ENCODE measurements at places on chromosomes 3 and 15.
A peak's percentile ranks its signal among the peaks of the same experiment; 100 is the strongest.

- no peaks in the 10 kb centered on the region for H3K27me3 ChIP-seq
- H3K4me3 ChIP-seq, result no peak overlapping the region
- no peaks in the 10 kb centered on the region for H3K36me3 ChIP-seq
- H3K4me1 ChIP-seq, result peaks cover 34% of the 10 kb centered on the region
- DNase-seq, result peak; percentile 40
Measured at GRCh38 chr15:68316061-68316804, 38.7 kb downstream of the FEM1B start.

GRCh38 chr3:6418485-6418884 is 442.4 kb upstream of the GRM7 start:
- no peaks in the 10 kb centered on the region for H3K36me3 ChIP-seq
- H3K4me3 ChIP-seq, result no peak overlapping the region
- H3K4me1 ChIP-seq, result no peaks in the 10 kb centered on the region
- no peak overlapping the region for H3K27ac ChIP-seq
- no peak for DNase-seq

GRCh38 chr15:46732060-46732459 is 985.2 kb upstream of the SEMA6D start:
- no peaks in the 10 kb centered on the region for H3K4me1 ChIP-seq
- DNase-seq, result no peak
- H3K27ac ChIP-seq, result no peak overlapping the region
- H3K27me3 ChIP-seq, result no peaks in the 10 kb centered on the region

DNA sequence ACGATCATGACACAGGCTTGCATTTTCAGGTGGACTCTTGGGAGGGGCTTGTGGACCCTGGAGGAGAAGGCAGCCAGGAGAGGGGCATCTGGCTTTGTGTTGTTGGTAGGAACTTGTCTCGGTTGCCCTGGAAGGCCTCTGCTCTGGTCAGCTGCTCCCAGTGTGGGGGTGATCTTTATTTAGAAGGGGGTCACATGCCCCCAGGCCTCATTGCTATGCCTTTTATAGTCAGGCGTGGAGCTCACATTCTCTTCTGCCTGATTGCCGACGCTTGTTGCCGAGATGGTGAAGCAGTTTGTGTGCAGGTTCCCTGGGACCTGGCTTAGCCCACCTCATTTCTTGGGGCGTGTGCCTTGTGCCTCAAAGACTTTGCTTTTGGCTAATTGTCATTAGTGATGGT is 66.6 kb downstream of the IGF1R start:
- H3K4me1 ChIP-seq, result peaks cover 48% of the 10 kb centered on the region
- H3K27me3 ChIP-seq, result no peaks in the 10 kb centered on the region
- H3K27ac ChIP-seq, result peak overlapping the region; percentile 82
- H3K36me3 ChIP-seq, result peaks cover 10% of the 10 kb centered on the region
- no peak overlapping the region for H3K4me3 ChIP-seq
- DNase-seq, result peak; percentile 62

DNA sequence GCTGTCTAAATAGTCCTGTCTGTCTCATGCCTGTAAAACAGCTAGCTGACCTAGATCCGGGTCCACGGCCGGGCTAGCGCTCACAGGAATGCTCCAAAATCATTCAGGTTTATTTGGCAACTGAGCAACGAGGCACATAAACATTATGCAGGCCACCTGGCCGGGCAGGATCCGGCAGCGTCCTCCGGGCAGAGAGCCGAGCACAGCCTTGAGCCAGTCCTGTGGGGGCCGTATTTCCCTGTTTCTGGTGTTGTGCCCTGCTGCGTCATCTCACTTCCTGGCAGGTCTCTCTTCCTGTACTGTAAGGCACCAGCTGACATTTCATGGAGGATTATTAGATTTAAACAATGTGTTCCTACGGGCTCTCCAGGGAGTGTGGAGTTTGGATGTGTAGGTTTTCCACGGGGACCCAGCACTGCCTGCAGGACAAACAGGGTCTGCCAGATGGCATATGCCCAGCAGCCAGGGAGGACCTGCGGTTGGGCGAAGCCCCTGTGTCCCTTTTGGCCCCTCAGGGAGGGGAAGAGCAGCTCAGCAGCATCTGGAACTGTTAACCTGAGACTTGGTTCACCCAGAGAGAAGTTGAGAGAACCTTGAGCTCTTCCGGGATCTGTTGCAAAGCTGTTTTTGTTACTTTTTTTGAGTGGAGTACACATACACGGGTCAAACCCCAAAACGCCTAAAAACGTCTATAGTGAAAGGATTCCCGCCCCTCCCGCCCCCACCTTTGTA is 16.6 kb upstream of the LRRK1 start:
- peaks cover 21% of the 10 kb centered on the region for H3K36me3 ChIP-seq
- peak overlapping the region; percentile 97 for H3K27ac ChIP-seq
- no peaks in the 10 kb centered on the region for H3K27me3 ChIP-seq
- peak overlapping the region; percentile 4 for H3K4me3 ChIP-seq
- peaks cover 41% of the 10 kb centered on the region for H3K4me1 ChIP-seq

- no peak for DNase-seq
- peaks cover 16% of the 10 kb centered on the region for H3K27me3 ChIP-seq
- H3K4me1 ChIP-seq, result peaks cover 11% of the 10 kb centered on the region
- no peak overlapping the region for H3K27ac ChIP-seq
- no peaks in the 10 kb centered on the region for H3K36me3 ChIP-seq
Measured at GRCh38 chr3:46715507-46716175, 2.0 kb downstream of the PRSS50 start.

- H3K4me3 ChIP-seq, result no peak overlapping the region
- DNase-seq, result no peak
- no peaks in the 10 kb centered on the region for H3K36me3 ChIP-seq
- H3K27ac ChIP-seq, result no peak overlapping the region
- no peaks in the 10 kb centered on the region for H3K27me3 ChIP-seq
- H3K4me1 ChIP-seq, result no peaks in the 10 kb centered on the region
Measured at GRCh38 chr3:15800327-15800726, 2.5 kb upstream of the ANKRD28 start.

DNA sequence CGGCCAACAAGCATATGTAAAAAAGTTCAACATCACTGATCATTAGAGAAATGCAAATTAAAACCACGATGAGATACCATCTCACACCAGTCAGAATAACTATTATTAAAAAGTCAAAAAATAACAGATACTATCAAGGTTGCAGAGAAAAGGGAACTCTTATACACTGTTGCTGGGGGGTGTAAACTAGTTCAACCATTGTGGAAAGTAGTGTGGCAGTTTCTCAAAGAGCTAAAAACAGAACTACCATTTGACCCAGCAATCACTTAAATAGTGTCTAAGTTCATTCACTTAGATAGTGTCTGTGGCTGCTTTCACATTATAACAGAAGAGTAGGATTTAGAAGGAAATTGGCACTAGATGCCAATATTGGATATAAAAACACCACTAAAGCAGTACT is 49.7 kb downstream of the CGGBP1 start:
- H3K4me3 ChIP-seq, result no peak overlapping the region
- no peaks in the 10 kb centered on the region for H3K4me1 ChIP-seq
- no peak overlapping the region for H3K27ac ChIP-seq
- H3K36me3 ChIP-seq, result no peaks in the 10 kb centered on the region
- no peaks in the 10 kb centered on the region for H3K27me3 ChIP-seq

DNA sequence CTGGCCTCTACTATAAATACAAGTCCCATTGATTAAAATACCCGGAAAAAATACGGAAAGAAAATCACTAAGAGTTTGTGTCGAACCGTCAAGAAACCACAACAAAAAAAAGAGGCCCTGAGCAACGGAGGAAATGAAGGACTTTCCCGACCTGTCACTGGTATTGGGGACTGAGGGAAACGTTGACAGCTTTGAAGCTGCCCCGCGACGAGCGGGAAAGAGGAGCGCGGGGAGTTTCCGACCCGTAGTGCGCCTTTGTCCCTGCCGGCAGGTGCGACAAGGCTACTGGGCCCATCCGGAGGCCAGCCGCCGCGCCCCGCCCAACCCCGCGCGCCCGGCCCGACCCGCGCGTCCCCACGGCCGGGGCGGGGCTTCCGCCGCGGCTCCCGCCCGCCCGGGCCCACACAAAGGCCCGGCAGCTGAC is 416 bp downstream of the PBRM1 start:
- peak overlapping the region; percentile 93 for H3K4me3 ChIP-seq
- peaks cover 10% of the 10 kb centered on the region for H3K4me1 ChIP-seq
- DNase-seq, result peak; percentile 90

DNA sequence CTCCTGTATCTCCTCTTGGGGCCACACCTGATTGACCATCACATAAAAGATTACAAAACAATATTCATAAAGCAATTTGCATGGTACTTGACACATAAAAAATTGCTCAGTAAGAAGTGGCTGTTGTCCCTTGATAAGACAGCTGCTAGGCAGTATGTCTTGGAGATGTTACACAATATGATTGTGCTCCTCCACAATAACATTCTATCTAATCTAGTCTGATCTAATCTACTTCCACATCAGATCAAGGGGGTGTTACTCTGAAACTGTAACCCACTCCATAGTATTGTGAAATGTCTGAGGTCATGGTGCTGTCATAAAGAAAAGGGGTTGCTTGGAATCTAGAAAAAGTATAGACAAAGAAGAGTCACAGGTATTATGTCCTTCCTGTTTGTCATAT is 23.4 kb upstream of the AQP9 start:
- no peaks in the 10 kb centered on the region for H3K27me3 ChIP-seq
- no peak overlapping the region for H3K4me3 ChIP-seq
- H3K36me3 ChIP-seq, result no peaks in the 10 kb centered on the region
- no peak for DNase-seq

GRCh38 chr15:81480645-81481053 is 106.6 kb upstream of the TMC3 start:
- DNase-seq, result peak; percentile 90
- H3K27me3 ChIP-seq, result no peaks in the 10 kb centered on the region
- peaks cover 15% of the 10 kb centered on the region for H3K4me1 ChIP-seq
- H3K4me3 ChIP-seq, result no peak overlapping the region
- H3K36me3 ChIP-seq, result no peaks in the 10 kb centered on the region

GRCh38 chr15:100849855-100850218 is 29.8 kb upstream of the ALDH1A3 start:
- peak overlapping the region; percentile 78 for H3K27ac ChIP-seq
- H3K36me3 ChIP-seq, result no peaks in the 10 kb centered on the region
- H3K27me3 ChIP-seq, result peaks cover 6% of the 10 kb centered on the region
- DNase-seq, result peak; percentile 63

GRCh38 chr3:186035277-186035676 is 73.6 kb downstream of the ETV5 start:
- no peak overlapping the region for H3K4me3 ChIP-seq
- H3K27me3 ChIP-seq, result no peaks in the 10 kb centered on the region
- no peak overlapping the region for H3K27ac ChIP-seq
- H3K4me1 ChIP-seq, result no peaks in the 10 kb centered on the region
- no peaks in the 10 kb centered on the region for H3K36me3 ChIP-seq
- DNase-seq, result no peak

DNA sequence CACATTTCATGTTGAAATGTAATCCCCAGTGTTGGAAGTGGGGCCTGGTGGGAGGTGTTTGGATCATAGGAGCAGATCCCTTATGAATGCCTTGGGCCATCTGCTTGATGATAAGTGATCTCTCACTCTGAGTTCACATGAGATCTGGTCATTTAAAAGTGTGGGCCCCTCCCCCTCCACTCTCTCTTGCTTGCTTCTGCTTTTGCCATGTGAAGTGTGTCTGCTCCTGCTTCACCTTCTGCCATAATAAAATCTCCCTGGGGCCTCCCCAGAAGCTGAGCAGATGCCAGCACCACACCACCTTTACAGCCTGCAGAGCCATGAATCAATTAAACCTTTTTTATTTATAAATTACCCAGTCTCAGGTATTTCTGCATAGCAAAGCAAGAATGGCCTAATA is 14.2 kb upstream of the CD200R1L start:
- H3K27ac ChIP-seq, result no peak overlapping the region
- no peaks in the 10 kb centered on the region for H3K36me3 ChIP-seq
- H3K4me1 ChIP-seq, result no peaks in the 10 kb centered on the region
- DNase-seq, result no peak

DNA sequence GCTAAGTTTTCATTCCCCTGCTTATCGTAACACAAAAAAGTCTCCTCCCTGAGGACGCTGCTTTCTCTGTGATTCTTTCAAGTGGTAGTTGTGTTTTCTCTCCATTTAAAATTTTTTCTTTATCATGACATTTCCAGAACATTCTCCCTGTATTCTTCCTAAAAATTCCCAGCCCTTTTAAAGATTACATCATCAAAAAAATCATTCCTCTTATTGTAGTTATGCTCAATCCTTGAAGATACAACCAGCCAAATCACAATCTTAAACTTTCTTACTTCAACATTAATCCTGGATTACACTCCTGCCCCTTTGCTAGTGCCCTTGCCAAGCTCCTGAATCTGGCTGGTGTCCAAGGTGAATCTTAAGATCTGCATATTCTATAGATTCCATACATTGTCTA is 163.7 kb upstream of the CBLB start:
- H3K27me3 ChIP-seq, result no peaks in the 10 kb centered on the region
- H3K4me1 ChIP-seq, result no peaks in the 10 kb centered on the region
- no peak overlapping the region for H3K4me3 ChIP-seq
- H3K27ac ChIP-seq, result no peak overlapping the region
- H3K36me3 ChIP-seq, result no peaks in the 10 kb centered on the region

DNA sequence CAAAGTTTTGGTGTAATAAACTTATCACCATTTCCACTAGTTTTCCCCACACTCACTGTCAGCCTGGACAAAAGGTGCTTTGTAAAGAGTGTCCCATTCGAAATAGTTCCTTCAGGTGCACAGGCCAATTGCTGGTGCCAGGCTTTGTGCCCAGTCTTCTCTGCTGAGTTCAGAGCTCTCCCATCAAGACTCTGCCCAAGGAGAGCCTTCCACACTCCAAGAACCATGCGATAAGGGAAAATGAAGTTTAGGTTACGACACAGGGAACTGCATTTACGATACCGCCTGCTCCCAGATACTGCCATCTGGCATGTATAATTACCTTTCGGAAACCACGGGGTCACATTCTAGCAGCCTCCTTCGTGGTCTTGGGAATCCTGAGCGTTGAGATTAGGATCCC is 379.6 kb downstream of the MECOM start:
- no peak overlapping the region for H3K4me3 ChIP-seq
- no peak overlapping the region for H3K27ac ChIP-seq
- no peaks in the 10 kb centered on the region for H3K36me3 ChIP-seq
- peaks cover 3% of the 10 kb centered on the region for H3K4me1 ChIP-seq
- no peak for DNase-seq

GRCh38 chr3:119453822-119454221 is 9.6 kb downstream of the TMEM39A start:
- no peaks in the 10 kb centered on the region for H3K27me3 ChIP-seq
- peaks cover 48% of the 10 kb centered on the region for H3K36me3 ChIP-seq
- no peak for DNase-seq
- H3K4me3 ChIP-seq, result no peak overlapping the region
- no peaks in the 10 kb centered on the region for H3K4me1 ChIP-seq
- H3K27ac ChIP-seq, result no peak overlapping the region

- H3K27ac ChIP-seq, result no peak overlapping the region
- H3K4me3 ChIP-seq, result no peak overlapping the region
- DNase-seq, result no peak
Measured at GRCh38 chr3:54963641-54964040, 35.8 kb upstream of the LRTM1 start.

- peak overlapping the region; percentile 49 for H3K4me3 ChIP-seq
- H3K4me1 ChIP-seq, result peaks cover 63% of the 10 kb centered on the region
- no peaks in the 10 kb centered on the region for H3K36me3 ChIP-seq
- no peak for DNase-seq
Measured at GRCh38 chr3:125140818-125141595, 71.5 kb downstream of the SLC12A8 start.

- H3K27me3 ChIP-seq, result no peaks in the 10 kb centered on the region
- no peaks in the 10 kb centered on the region for H3K36me3 ChIP-seq
- H3K27ac ChIP-seq, result no peak overlapping the region
- no peak overlapping the region for H3K4me3 ChIP-seq
- no peaks in the 10 kb centered on the region for H3K4me1 ChIP-seq
Measured at GRCh38 chr3:95971573-95971972, 842.8 kb upstream of the EPHA6 start.

All from muscle of leg (tissue), 16 donors.